ENCODE measurements at places on chromosomes 3 and 15. TPM values are rescaled to one million over a fixed set of nuclear protein-coding genes. Genes with fewer than 3 reads are reported as not detected.

METTL6 gene
- total RNA-seq, result 36.6 TPM

DNA sequence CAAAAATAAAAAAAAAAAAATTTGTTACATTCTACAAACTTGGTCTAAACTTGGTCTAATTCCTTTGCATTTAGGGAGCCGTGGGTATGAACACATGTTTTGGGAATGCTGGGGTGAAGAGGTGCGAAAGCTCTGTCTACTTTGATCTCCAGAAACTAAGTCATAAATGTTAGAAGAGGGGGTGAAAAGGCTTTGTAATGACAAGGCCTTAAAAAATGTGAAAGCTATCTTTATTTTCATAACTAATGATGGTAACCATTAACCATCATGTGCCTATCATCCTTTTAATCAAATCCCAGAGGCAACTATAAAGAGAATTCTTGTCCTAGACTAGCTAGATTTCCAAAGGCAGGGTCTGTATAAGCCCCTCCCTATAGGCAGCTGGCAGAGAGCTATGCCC is 60.9 kb downstream of the PRICKLE2 start:
- DNase-seq, result no peak
- peak overlapping the region; percentile 84 for H3K27ac ChIP-seq
- no peak overlapping the region for H3K4me3 ChIP-seq
- H3K36me3 ChIP-seq, result peaks cover 7% of the 10 kb centered on the region
- H3K27me3 ChIP-seq, result no peaks in the 10 kb centered on the region

DNA sequence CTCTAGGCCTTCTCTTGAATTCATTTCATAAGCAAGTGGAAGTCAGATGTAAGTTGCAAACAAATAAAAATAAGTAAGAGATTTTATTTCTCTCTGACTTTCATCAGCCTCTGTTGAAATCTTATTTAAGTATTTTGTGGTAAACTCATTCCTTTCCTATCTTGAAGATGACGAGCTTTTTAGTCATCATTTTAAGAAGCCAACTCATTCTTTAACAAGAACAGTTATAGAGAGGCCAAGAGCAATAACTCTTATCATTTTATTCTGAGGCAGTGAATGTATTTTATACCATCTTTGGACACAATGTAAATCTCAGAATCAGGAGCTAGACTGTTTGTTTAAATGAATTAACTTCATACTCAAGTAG is 147.5 kb upstream of the MBNL1 start:
- H3K36me3 ChIP-seq, result no peaks in the 10 kb centered on the region
- H3K4me3 ChIP-seq, result no peak overlapping the region
- peak overlapping the region; percentile 86 for H3K27ac ChIP-seq
- no peaks in the 10 kb centered on the region for H3K27me3 ChIP-seq
- H3K4me1 ChIP-seq, result peaks cover 33% of the 10 kb centered on the region

- peak; percentile 87 for DNase-seq
- H3K36me3 ChIP-seq, result no peaks in the 10 kb centered on the region
Observed at GRCh38 chr3:55624238-55624637, 137.1 kb upstream of the WNT5A start.

GRCh38 chr3:13164893-13165492 is 91.8 kb upstream of the IQSEC1 start:
- H3K4me3 ChIP-seq, result no peak overlapping the region
- no peaks in the 10 kb centered on the region for H3K36me3 ChIP-seq
- H3K4me1 ChIP-seq, result no peaks in the 10 kb centered on the region
- no peak overlapping the region for H3K27ac ChIP-seq
- DNase-seq, result peak; percentile 37

SRGAP3 gene
- total RNA-seq, result 4.7 TPM

All from osteoblast (primary cell).